NAMALWA (cell line): ENCODE measurements at places on chromosomes 3 and 15.

- DNase-seq: no peak
Measured at GRCh38 chr3:134605556-134605955, 45.3 kb downstream of the KY start.

GRCh38 chr3:183123891-183124290, 24.6 kb upstream of the MCCC1 start:
- no peak for DNase-seq

DNA sequence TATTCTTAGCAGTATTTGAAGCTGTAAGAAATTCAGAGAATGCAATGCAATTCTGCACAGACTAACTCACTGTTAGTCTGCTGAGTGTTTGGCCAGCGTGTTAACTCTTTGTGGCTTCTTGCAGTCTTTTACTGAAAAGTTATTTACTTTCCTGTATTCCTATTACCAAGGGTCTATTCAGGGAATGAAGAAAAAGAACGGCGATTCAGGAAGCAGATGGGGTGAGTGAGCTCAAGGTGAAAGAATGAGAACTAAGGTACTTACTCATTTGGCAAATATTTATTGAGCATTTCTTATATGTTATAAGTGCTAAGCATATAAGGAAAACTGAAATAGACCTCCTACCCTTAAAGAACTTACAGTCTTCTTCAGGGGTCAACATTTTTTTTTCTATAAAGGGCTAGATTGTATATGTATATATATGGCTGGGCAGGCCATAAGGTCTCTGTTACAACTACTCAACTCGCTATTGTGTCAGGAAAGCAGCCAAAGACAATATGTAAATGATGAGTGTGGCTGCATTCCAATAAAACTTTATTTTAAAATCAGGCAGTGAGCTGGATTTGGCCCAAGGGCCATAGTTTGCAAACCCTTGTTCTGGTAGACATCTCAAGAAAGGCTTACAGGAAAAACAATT, 271.9 kb upstream of the GADL1 start:
- no peak for DNase-seq

DNA sequence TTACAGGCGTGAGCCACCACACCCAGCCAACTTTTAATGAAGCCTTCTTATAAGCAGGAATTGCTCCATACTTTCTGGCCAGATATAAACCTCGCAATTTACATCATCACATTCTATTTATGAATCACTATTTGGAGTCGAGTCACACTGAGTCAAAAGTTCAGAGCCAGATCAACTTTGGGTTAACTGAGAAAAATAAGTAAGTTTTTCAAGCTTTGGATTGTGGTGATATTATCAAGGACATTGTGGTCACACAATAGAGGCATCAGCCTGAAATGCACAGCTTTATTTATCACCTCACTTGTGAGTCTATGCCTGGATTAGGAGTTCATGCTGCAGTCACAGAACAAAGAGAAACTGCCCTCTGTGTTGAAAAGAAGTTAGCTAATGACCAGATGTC, 1163.5 kb downstream of the ROBO1 start:
- no peak for DNase-seq

GRCh38 chr3:123054109-123054778, 12.6 kb upstream of the PDIA5 start:
- DNase-seq: no peak

DNA sequence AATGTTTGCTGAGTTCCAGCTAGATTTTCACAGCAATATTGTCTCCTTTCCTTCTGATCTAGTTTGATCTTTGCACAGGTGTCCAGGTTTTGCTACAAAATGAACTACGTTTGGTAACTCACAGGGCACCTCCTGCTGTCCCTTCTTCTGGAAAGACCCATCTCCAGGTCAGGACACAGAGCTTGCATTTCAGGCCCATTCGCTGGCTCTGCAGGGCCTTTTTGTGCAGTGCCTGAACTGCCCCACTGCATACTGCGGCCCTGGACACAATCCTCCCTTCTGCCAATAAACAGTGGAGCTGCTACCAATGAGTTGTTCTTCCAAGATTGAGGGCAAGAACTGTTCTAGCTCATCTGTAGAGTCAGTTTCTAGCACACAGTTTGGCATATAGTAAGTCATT, 50.7 kb upstream of the BDH1 start:
- DNase-seq: no peak

GRCh38 chr3:109337393-109337792, at the start of gene DPPA4:
DPPA4 (minus strand) TSS chr3:109337546; CDS start chr3:109337517, 29 bp downstream.
- DNase-seq: no peak

GRCh38 chr3:2898591-2899353, 211.4 kb downstream of the IL5RA start:
- no peak for DNase-seq

DNA sequence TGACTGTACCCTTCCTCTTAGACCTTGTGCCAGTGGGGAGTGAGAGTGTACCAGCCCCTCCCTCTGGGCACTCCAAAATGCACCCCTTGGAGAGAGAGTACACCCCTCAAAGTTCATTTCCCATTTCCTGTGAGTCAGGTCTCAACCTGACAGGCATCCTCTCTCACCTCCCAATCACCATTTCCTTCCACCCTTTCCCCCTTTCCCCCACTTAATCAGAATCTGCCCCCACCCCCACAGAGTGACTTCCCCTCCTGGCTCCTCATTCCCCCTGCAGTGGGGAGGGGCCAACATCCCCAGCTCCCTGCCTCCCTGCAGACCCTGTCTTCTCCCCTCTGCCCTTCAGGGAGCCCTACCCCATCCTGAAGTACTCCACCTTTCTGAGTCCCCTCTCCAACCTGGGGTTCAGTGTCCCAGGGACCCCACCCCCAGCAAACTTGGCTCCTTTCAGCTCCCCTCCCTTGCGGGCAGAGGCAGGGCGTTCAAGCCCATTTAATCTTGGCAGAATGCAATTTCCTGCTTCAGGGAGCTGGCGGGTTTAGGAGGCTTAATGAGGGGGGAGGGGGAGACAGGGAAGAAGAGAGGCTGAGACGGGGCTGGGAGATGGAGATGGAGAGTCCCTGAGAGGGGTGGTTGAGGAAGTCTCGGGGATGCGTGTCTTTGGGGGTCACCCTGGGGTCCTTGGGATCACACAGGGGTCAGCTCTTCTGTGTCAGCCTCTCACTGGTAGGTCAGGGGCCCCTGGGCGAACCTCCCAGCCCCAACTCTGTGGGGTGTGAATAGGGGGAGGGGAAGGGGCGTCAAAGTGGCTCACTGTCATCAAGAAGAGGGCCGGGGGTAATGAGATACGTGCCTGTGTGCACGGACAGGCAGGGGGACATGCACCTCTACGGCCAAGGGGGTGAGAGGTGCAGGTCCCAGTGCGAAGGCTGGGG, 16.6 kb upstream of the SEMA3F start:
- no peak for DNase-seq

DNA sequence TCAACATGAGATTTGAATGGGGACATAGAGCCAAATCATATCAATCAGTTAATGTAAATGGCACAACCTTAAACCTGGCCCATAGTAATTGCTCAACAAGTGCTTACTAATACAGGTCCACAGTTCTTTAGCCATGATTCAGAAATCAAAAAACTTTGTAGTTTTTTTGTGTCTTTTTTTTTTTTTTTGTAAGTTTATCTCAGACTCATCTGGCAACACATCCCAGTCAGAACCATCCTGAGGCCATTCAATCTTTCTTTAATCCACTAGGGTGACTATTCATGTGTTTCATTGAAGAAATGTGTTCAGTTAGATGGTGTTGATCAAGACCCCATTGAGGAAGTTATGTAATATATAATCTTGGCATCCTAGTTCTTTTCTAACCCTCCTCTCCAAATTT, 65.4 kb downstream of the ABI3BP start:
- no peak for DNase-seq

DNA sequence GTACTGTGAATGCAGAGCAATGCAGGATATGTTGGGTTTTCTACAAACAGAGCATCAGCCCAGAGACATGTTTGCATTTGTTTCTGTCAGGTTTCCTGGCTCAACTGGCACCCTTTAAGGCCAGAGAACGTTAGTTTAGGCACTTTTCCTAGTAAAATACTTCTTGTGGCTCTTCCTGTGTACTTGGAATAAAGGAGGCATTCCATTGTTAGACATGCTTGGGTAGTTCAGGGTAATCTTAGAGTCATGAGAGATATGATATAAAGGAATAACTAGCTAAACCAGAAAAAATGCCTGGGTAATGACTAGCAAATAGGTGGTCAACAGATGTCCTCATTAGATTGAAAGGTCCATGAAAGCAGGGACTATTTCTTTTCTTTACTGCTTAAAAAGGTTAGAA, 60.4 kb upstream of the RBM5 start:
- DNase-seq: no peak
